ENCODE measurements at places on chromosomes 1 and 21. TPM values are rescaled to one million over a fixed set of nuclear protein-coding genes. Genes with fewer than 3 reads are reported as not detected.

CHRM3 gene
- total RNA-seq, result 4.0 TPM

FAM163A gene
- 0.89 TPM for total RNA-seq

NCMAP gene
- total RNA-seq, result 0.53 TPM

AQP10 gene
- total RNA-seq, result 0.23 TPM

FCRL1 gene
- total RNA-seq, result 0.14 TPM

HMGB4 gene
- total RNA-seq, result 0.40 TPM

NGF gene
- 0.68 TPM for total RNA-seq

STYXL2 gene
- total RNA-seq, result 2.2 TPM

RUNX3 gene
- 3.9 TPM for total RNA-seq

ANGPTL3 gene
- 2.8 TPM for total RNA-seq

CHI3L2 gene
- total RNA-seq, result 0.08 TPM

ESRRG gene
- 57.2 TPM for total RNA-seq

SRSF11 gene
- total RNA-seq, result 127 TPM

LCE1B gene
- total RNA-seq, result not detected

HLX gene
- total RNA-seq, result 0.54 TPM

CFAP141 gene
- total RNA-seq, result not detected

JUN gene
- 19.1 TPM for total RNA-seq

TRAPPC10 gene
- total RNA-seq, result 18.8 TPM

AMY1A gene
- total RNA-seq, result not detected

C1orf74 gene
- total RNA-seq, result 3.4 TPM

MSH4 gene
- 0.59 TPM for total RNA-seq

PCP4L1 gene
- total RNA-seq, result 0.41 TPM

IQGAP3 gene
- 1.4 TPM for total RNA-seq

FH gene
- total RNA-seq, result 103 TPM

ERICH3 gene
- 0.38 TPM for total RNA-seq

RXFP4 gene
- total RNA-seq, result 0.87 TPM

RXRG gene
- total RNA-seq, result 18.9 TPM

SZRD1 gene
- 37.9 TPM for total RNA-seq

HJV gene
- 0.14 TPM for total RNA-seq

HAPLN2 gene
- 0.46 TPM for total RNA-seq

IFNAR2 gene
- total RNA-seq, result 6.1 TPM

MPL gene
- not detected for total RNA-seq

RASSF5 gene
- 1.7 TPM for total RNA-seq
